T-helper 2 cell treated with Interferon-gamma antibody and Interleukin-4, amounts not matched to agents 100 ng/mL and 5 ng/mL, for 36 hours (primary cell): ENCODE measurements at places on chromosomes 7 and 10. TPM values are rescaled to one million over a fixed set of nuclear protein-coding genes. Genes with fewer than 3 reads are reported as not detected.

ZNF727 gene
- 0.11 and 0.14 TPM in 2 replicates for total RNA-seq

CPN1 gene
- total RNA-seq: not detected in 2 replicates

RBM20 gene
- 0.07 and 0.09 TPM in 2 replicates for total RNA-seq

HELLS gene
- 160 and 164 TPM in 2 replicates for total RNA-seq

CPA2 gene
- total RNA-seq: not detected in 2 replicates

TMEM176B gene
- not detected in 2 replicates for total RNA-seq

HOXA9 gene
- total RNA-seq: not detected in 2 replicates

AKR1C2 gene
- not detected in 2 replicates for total RNA-seq

PLXDC2 gene
- total RNA-seq: not detected in 2 replicates

SEMA3E gene
- total RNA-seq: not detected in 2 replicates

FANK1 gene
- total RNA-seq: 0.14 TPM in 1 of 2 replicates, not detected in the other

CLDN4 gene
- total RNA-seq: not detected in 2 replicates

EPHB4 gene
- total RNA-seq: 1.5 and 1.7 TPM in 2 replicates

CYP3A7 gene
- not detected in 2 replicates for total RNA-seq

NODAL gene
- 0.09 and 0.11 TPM in 2 replicates for total RNA-seq

EPHA1 gene
- 0.73 and 1.9 TPM in 2 replicates for total RNA-seq

DNAJC30 gene
- 7.5 and 8.5 TPM in 2 replicates for total RNA-seq

MASTL gene
- total RNA-seq: 27.1 and 30.2 TPM in 2 replicates
